SJSA1 (cell line): ENCODE measurements at places on chromosomes 4 and X. TPM values are rescaled to one million over a fixed set of nuclear protein-coding genes. Genes with fewer than 3 reads are reported as not detected.

- H3K4me3 ChIP-seq = no peak overlapping the region
- H3K36me3 ChIP-seq = no peaks in the 10 kb centered on the region
These were observed 294.3 kb downstream of the FSTL5 start for GRCh38 chr4:161869511-161869910.

DNA sequence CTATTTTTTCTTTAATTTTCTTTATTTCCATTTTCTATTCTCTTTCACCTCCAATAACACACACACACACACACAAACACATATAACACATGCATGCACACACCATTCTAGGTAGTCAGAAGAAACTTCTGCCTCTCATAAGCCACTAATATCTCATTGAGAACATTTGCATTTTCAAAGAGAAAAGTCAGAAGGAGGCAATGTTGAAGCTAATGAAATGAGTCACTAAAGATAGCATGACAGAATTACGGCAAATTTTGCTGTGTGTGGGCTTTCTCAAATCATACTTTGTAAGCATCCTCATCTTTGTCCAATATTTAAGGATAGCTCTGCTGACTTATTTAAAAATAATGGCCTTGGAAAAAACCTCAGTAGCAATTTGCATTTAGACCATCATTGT lies 291.3 kb downstream of the GUCY2F start:
- no peaks in the 10 kb centered on the region for H3K27me3 ChIP-seq
- H3K27ac ChIP-seq = no peak overlapping the region
- DNase-seq = no peak
- H3K4me3 ChIP-seq = no peak overlapping the region
- H3K4me1 ChIP-seq = no peaks in the 10 kb centered on the region

GRCh38 chrX:9682456-9682855 lies 83.2 kb downstream of the GPR143 start:
- 0 out of 2 replicates have a peak, but pooled peaks cover 3% of the 10 kb centered on the region for H3K36me3 ChIP-seq
- H3K4me1 ChIP-seq = peaks cover 8% of the 10 kb centered on the region
- no peak overlapping the region for H3K4me3 ChIP-seq
- DNase-seq = peak; percentile 18
- H3K27ac ChIP-seq = no peak overlapping the region
- H3K27me3 ChIP-seq = no peaks in the 10 kb centered on the region

GRCh38 chr4:119493419-119493818 lies 135.2 kb downstream of the PDE5A start:
- peaks cover 40% of the 10 kb centered on the region for H3K36me3 ChIP-seq
- no peaks in the 10 kb centered on the region for H3K4me1 ChIP-seq
- no peaks in the 10 kb centered on the region for H3K27me3 ChIP-seq
- H3K4me3 ChIP-seq = no peak overlapping the region
- no peak for DNase-seq

DNA sequence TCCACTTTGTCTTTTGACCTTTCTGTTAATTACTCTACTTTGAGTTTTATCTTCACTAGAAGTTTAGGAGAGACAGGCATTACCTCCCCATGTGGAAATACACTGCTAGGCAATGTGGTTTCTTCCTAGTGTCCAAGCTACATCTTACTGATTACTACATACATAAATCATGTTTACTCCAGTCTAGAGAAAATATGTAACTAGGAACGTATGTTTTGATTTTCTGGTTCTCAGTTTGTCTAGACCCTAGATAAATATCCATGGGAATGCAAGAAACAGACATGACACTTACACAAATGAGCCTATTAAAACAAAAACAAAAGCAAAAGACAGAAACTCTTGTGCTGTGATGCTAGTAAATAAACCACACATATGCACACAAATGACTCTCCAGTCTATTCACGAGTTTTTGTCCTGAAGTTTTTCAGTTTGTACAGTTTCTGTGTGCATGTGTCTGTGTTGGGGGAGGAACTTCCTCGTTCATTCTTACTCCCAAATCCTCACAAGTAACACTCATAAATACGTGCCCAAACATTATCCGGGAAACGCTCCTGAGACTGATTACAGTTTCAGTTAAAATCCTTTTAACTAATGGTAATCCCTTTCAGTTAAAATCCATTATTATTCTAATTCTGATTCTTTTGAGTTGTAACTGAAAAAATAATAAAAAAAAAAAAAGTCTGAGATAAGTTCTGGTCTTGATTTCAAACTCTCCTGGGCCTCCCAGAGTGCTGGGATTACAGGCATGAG lies 283.5 kb upstream of the FTHL17 start:
- H3K4me1 ChIP-seq = peaks cover 13% of the 10 kb centered on the region
- H3K27ac ChIP-seq = no peak overlapping the region
- no peaks in the 10 kb centered on the region for H3K27me3 ChIP-seq
- no peak overlapping the region for H3K4me3 ChIP-seq
- H3K36me3 ChIP-seq = no peaks in the 10 kb centered on the region
- DNase-seq = no peak

GRCh38 chr4:112136551-112136950 lies 8.7 kb upstream of the FAM241A start:
- H3K4me1 ChIP-seq = no peaks in the 10 kb centered on the region
- no peak overlapping the region for H3K27ac ChIP-seq
- no peaks in the 10 kb centered on the region for H3K27me3 ChIP-seq
- H3K36me3 ChIP-seq = no peaks in the 10 kb centered on the region
- H3K4me3 ChIP-seq = no peak overlapping the region

DNA sequence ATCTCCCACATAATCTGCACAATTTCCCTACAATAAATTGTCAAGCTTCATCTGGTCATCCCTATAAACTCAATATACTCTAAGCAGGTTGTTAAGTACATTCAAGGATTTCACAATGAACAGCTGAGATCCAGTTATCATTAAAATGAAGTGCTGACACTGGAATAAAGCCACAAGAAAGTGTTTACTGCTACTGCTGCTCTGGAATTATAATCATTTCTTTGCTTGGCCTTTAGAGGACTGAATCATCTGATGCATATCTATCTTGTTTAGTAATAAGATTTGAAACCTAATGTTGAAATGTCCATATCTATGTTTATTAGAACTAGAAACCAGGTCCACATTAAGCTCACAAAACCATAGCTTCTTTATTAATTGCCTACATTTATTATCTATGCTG lies 338.6 kb upstream of the ZFP42 start:
- no peak for DNase-seq
- no peak overlapping the region for H3K4me3 ChIP-seq
- H3K36me3 ChIP-seq = no peaks in the 10 kb centered on the region
- no peaks in the 10 kb centered on the region for H3K27me3 ChIP-seq
- no peaks in the 10 kb centered on the region for H3K4me1 ChIP-seq

GRCh38 chrX:65671966-65672365 lies 4.5 kb downstream of the MSN start:
- no peak overlapping the region for H3K4me3 ChIP-seq
- peaks cover 45% of the 10 kb centered on the region for H3K4me1 ChIP-seq
- no peak overlapping the region for H3K27ac ChIP-seq
- DNase-seq = no peak

GRCh38 chrX:148426467-148426866 lies 74.0 kb upstream of the AFF2 start:
- no peak overlapping the region for H3K4me3 ChIP-seq
- no peak overlapping the region for H3K27ac ChIP-seq
- no peaks in the 10 kb centered on the region for H3K4me1 ChIP-seq
- no peaks in the 10 kb centered on the region for H3K27me3 ChIP-seq
- DNase-seq = no peak

- DNase-seq = no peak
- H3K4me1 ChIP-seq = peaks cover 12% of the 10 kb centered on the region
- peak overlapping the region; percentile 99 for H3K4me3 ChIP-seq
- peak overlapping the region; percentile 99; the same call in 1 of the 2 replicates for H3K27ac ChIP-seq
- no peaks in the 10 kb centered on the region for H3K27me3 ChIP-seq
These were observed 2.3 kb downstream of the HNRNPD start for GRCh38 chr4:82371497-82371896.

GRCh38 chrX:22147214-22147613 lies 115.1 kb downstream of the PHEX start:
- no peaks in the 10 kb centered on the region for H3K27me3 ChIP-seq
- no peak overlapping the region for H3K27ac ChIP-seq
- H3K4me1 ChIP-seq = no peaks in the 10 kb centered on the region

GRCh38 chr4:71648448-71648847 lies 135.4 kb downstream of the GC start:
- no peak overlapping the region for H3K27ac ChIP-seq
- DNase-seq = no peak
- H3K36me3 ChIP-seq = no peaks in the 10 kb centered on the region
- H3K27me3 ChIP-seq = no peaks in the 10 kb centered on the region

DNA sequence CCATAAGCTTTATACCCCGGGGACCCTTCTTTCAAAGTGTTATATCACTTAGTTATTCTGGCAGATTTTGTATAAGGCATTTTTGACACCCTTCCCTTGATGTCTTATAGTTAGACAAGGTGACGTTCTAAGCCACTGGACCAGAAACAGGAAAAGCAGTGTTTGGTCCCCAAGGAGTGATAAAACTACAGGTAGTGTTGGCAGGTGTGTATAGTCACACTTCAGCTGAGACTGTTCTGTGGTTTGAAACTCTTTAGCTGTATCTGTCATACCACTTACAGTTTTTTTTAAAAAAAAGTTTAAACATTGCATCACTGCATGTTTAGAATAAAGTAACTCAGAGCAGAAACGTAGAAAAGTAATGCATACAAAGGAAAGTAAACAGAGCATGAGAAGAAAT lies 48.5 kb downstream of the TLL1 start:
- H3K27me3 ChIP-seq = no peaks in the 10 kb centered on the region
- no peaks in the 10 kb centered on the region for H3K4me1 ChIP-seq
- no peak for DNase-seq
- no peak overlapping the region for H3K4me3 ChIP-seq

DNA sequence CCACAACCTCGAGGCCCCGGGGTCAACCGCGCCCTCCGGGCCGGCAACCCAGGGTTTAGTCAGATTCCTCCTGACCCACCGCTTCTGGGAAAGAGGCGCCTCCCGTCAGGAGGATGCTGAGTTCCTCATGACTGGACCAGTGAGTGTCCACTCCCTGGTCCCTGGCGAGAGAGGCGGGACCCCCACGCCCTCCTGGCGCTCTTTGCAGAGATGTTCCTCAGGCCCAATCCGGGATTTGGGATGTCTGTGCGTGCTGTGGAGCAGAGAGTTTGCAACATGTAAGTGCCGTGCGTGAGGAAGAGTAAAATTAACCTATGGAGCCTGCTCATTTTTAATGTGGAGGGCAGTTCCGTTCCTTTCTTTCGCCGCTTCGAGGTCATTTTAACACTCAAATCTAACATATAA lies 824 bp upstream of the UGDH start:
- peak overlapping the region; percentile 74 for H3K27ac ChIP-seq
- peak overlapping the region; percentile 92 for H3K4me3 ChIP-seq
- no peak for DNase-seq
- no peaks in the 10 kb centered on the region for H3K27me3 ChIP-seq
- H3K4me1 ChIP-seq = no peaks in the 10 kb centered on the region; the same call in 1 of the 2 replicates
- peaks cover 3% of the 10 kb centered on the region; the same call in 1 of the 2 replicates for H3K36me3 ChIP-seq

DNA sequence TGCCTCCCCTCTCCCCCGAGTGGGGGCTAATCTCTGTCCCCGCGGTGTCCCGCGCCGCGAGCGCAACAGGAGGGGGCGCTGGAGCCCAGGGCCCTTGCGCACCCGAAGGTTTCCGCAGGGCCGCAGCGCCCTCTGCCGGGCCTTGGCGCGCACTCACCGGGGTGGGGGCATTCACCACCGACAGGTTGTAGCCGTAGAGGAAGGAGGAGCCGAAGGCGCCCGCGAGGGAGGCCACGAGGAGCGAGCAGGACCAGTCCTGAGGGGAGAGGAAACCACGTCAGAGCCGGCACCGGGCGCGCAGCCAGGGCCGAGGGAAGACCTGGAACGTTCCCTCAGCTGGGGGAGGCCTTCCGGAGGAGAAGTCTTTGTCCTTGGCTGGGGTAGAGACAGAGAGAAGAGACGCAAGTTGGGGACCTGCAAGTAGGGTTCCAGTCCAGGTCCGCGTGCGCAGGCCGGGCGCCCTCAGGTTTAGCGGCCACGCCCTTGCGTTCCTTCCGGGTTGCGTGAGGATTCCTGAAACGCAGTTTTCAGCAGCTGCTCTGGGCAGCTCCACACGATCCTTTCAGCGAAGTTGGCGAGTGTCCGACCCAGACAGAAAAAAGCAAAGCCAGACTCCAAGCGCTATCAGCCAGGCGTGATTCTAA lies 2.4 kb downstream of the SLC2A9 start:
- DNase-seq = no peak
- no peaks in the 10 kb centered on the region for H3K4me1 ChIP-seq
- no peak overlapping the region for H3K4me3 ChIP-seq
- H3K27me3 ChIP-seq = no peaks in the 10 kb centered on the region

DNA sequence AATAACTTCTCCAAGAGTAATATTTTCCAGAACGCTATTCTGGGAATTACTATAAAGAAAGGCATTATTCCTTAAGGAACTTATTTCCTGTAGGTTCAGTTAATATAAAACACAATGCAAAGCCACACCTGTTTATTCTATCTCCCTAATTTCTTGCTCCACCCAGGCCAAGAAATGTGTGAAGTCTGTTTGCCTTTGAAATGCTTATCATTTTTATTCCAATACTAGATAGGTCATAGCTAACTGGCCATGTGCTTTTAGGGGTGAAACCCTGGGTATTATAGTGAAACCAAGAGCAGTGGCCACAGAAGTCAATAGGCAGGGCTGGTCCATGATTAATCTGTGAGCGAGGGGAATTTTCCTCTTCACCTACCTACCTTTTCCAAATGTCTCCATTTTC lies 14.8 kb downstream of the CXCL3 start:
- DNase-seq = no peak
- H3K4me3 ChIP-seq = no peak overlapping the region

- DNase-seq = no peak
- no peak overlapping the region for H3K4me3 ChIP-seq
- peaks cover 65% of the 10 kb centered on the region for H3K4me1 ChIP-seq
These were observed 113.7 kb downstream of the SHROOM3 start for GRCh38 chr4:76548704-76549103.

- no peak overlapping the region for H3K4me3 ChIP-seq
- H3K27me3 ChIP-seq = no peaks in the 10 kb centered on the region
- H3K36me3 ChIP-seq = no peaks in the 10 kb centered on the region
- H3K27ac ChIP-seq = no peak overlapping the region
- no peak for DNase-seq
These were observed 39.5 kb downstream of the KANTR start for GRCh38 chrX:53133400-53133799.

Gene PCDH7
- total RNA-seq = 1.2 and 2.1 TPM in 2 replicates

Gene TKTL2
- total RNA-seq = not detected in 2 replicates

Gene RGN
- not detected in 2 replicates for total RNA-seq

Gene ARX
- not detected in 2 replicates for total RNA-seq

Gene MAB21L2
- total RNA-seq = not detected in 2 replicates

Gene KLHL4
- total RNA-seq = 0.69 and 3.9 TPM in 2 replicates

Gene SULT1E1
- total RNA-seq = not detected in 2 replicates
